SK-N-DZ (cell line): ENCODE measurements at places on chromosomes 3 and 15.
A peak's percentile ranks its signal among the peaks of the same experiment; 100 is the strongest.

GRCh38 chr15:74642734-74643664 lies 27.4 kb downstream of the CLK3 start:
- DNase-seq, result no peak

DNA sequence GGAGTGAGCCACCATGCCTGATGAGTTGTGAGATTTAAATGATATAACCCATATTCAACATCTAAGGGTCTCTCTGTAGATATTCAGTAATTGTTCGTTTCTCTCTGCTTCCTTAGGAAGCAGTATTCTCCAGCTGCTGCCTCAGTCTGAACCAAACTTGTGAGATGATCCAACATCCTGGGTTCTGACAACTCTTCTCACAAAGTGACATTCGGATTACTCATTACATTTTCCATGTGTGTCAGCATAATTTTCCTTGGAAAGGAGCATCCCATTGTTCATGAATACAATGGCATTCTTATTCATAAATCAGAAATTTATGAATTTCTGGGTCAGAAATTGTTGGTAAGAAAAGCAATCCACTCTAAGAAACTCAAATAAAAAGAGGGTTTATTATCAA lies 15.0 kb upstream of the SEC22A start:
- no peak for DNase-seq

DNA sequence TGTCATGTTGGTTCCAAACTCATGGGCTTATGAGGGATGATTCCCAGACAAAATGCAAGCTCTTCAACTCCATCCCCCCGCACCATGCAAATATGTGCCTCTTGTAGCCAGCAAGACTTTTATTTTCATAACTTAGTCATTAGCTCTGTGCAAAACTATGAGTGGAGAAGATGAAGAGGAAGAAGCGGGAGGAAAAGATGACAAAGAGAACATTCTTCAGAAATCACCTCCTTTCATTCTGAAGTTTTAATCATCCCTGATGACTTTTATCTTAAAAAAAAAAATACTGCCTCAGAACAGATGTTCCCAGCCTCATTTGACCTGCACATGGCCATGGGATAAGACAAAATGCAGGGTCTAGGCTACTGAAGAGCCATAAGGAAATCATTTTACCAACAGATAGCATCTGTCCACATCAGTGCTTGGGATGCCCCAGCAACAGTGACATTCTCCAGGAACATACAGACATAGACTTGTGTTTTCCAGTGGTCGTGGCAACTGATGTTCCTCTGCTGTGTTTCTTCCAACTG lies 145.5 kb downstream of the WNT5A start:
- DNase-seq, result peak; percentile 90

DNA sequence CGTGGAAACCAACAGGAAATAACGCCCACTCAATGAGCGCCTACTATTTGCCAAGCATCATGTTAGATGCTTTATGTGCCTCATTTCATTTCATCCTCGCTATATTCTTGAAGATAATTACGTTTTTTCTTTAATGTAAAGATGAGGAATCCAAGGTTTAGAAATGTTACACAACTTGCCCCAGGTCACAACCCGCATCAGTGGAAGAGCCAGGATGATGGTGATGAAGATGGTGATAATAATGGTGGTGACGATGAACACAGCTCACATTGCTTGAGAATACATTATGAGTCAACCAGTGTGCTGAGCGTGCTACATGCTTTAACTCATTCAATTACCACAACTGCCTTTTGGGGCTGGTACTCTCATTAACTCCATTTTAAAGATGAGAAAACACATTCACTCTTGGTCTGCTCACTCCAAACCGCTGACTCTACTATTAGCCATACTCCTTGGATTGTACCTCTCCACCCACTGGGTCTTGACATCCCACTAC lies 21.5 kb upstream of the MYO1E start:
- no peak for DNase-seq

DNA sequence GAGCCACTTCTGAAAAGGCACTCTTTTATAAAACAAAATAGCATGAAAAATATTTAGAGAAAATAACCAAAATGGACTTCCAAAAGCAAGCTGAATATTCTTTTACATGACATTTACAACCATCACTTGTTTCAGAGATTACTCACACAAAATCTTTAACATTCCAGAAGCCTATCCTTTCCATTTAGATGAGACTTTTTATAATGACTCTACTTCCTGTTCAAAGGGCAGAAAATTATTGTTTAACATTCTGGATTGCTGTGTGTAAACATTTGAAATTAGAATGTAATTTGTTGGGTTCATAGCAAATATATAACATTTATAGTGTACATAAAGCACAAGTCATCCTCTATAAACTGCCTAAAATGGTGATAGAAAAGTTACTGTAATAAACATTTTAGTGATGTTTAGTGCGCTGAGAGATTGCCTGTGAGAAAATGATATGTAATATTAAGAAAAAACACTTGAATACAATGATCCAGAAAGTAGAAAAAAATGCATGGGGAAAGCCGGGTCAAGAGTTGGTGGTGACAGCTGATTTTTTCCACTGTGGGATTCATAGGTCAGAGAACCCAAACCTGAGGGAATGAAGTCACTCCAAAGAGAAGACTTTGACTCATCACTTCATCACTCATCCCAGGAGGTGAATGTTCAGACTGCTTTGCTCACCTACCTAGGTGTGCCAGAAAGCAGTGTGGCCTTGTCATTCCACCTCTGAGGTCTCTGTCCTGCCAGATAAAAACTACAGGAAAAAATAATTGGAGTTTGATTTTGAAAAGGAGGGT lies 305.8 kb downstream of the ARPP21 start:
- DNase-seq, result no peak

DNA sequence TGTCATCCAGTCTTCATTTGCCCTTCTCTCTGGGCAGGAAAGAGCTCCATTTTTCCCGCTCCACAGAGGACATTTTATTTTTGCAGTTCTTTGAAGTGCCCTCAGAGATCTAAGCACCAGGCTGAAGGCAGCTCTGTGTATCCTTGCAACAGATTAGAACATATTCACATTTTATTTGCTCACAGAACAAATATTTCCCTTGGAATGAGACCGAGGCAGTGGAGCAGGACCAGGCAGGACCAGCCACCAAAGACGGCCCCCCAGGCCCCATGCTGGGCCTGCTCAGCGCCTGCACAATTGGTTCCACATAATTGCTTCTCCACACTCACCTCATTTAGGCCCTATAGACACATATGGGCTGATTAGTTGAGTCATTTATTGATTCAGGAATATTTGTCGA lies 15.7 kb upstream of the ETV5 start:
- no peak for DNase-seq

DNA sequence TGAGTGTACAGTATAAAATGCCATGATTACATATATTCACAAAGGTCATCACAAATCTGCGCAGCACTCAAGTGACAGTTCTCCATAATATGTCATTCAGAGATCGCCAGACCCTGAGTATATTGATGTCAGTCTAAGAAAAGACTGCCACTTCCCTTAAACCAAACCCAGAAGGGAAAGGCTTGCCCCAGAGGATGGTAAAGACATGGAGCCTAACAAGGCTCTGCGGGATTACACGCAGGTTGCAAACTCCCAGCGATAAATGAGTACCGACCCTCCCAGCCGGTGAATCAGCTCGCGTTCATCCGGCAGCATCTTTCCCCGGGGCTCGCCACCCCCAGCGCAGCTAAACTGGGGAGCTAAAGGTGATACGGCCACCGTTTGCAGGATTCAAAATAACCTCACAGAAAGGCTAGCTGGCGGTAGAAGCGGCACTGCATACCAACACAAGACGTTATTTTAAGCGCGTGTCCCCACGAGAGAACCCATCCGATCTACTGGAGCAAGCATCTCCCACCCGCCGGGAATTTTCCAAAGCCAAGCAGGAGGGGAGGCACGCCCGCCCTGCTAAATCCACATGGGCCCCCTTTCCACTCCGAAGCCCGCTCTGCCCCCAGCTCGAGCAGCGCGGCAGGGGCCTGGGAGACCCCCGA lies 643 bp downstream of the MYO5A start:
- DNase-seq, result peak; percentile 30

DNA sequence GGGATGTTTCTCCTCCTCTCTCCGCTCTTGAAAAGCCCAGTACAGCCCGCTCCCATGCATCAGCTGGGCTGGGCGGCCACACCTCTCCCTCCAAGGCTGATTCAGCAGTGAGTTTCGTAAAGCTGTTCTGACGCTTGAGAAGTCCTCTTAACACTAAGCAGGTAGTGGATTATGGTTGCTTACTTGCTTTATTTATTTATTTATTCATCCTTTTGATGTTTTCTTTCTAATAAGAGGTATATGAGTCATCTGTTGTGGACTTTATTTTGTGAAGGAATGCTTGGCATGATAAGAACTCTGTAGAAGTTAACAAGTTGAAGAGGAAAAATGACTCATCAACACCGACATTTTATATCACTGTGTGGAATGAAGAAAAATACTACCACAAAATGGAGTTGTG lies 285.0 kb downstream of the SQOR start:
- DNase-seq, result no peak

DNA sequence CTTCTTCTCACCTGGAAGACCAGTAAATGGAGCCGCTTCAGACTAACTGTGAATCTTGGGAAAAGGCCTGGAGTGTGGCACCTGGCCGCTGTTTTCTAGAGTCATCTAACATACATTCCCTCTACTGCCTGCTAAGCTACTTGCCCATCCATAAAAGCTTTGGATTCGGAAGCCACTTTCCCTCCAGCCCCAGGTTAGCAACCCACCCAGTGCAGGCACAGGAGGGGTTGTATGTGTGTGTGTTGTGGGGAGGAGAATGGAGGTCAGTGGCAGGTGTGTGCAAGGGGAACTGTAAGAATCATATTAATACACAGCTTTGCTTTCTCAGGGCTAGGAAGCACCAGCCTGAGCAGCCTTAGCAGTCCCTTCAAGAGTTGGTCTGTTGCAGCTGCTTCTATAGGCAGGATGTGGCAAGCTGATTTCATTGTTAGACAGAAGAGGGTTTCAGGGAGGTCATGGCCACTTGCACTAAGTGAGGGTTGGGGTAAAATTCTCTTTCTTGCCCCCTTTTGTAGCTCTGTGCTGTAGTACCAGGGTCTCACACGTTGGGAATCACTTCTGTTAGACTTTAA lies 8.9 kb downstream of the NSUN3 start:
- DNase-seq, result no peak

DNA sequence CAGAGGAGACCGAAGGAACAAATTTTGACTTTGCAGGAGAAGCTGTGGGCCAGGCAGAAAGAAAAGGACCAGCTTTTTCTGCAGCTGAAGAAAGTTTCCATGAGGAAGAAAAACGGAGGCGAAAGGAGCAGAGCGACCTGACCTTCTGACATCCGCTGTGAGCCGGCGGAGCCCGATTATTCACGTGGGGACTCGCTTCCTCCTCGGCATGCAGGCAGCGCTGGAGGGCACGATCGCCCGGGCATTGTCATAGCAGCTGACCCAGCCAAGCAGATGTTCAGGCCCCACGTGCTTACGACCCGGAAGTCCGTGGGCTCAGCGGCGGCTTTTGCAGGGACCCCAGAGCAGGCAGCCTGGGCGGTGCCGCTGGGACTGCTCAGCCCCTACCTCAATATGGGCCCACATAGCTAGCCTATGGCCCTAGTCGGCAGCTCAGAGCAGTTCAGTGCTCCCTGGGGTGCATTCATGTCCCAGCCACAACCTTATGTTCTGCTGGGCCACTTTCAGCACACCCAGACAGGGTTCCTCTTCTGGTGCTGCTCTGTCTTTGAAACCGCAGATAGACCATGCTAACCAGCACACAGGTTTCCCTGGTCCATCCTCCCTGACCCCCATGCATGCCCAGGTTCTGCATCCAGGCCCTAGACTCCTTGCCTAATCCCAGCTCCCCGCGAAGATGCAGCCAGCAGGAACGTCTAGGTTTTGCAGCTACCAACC lies 10.5 kb upstream of the EIF4A2 start:
- peak; percentile 74 for DNase-seq

GRCh38 chr3:129383292-129383860 lies 45.1 kb downstream of the EFCAB12 start:
- peak; percentile 77 for DNase-seq

GRCh38 chr3:139547666-139548065 lies 8.1 kb upstream of the RBP1 start:
- no peak for DNase-seq

GRCh38 chr15:35545316-35545823 lies 595 bp downstream of the DPH6 start:
- DNase-seq, result peak; percentile 78

DNA sequence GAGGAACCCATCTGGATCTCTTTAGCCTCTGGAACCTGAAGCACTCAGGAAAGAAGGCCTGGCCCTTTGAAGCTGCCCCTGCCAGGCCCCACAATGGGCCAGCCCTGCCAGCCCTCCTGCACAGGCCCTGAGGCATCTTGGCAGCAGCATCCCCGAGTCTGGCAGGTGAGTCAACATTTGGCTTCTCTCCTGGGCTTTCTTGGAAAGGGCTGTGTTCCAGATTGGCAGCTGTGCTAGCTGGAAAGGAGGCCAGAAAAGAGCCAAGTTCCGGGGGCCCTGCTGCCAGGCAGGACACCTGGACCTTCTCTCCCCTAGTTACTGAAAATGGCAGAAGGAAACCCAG lies 187.2 kb downstream of the SHQ1 start:
- no peak for DNase-seq

DNA sequence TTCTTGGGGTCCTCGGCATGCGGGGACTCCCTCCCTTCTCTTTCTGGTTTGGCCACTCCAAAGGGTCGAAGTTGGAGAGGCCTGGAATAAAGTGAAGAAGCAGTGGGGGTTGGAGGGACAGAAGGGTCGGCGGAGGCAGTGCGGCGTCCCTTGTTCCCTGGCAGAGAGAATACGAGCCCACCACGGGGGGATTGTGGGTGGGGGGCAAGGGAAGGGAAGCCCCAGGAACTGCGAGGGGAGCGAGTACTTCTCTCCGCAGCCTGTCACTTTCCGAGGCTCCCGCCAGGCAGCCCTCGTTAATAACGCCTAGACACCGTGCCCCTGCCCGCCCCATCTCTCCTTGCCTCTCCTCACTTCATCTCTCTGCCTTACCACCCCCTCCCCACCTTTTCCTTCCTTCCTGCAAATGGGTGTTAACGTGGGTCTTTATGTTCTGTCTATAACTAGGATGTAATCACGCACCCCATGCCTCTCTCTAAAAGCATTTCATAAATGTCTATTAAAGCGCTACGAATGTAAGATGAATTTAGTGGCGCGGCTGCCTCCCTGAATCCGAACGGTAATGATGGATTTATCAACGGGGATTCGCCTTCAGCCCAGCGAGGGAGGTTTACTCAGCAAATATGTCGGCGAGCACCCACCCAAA lies 13.7 kb downstream of the NR2F2 start:
- DNase-seq, result no peak

GRCh38 chr3:150443331-150443741 lies 35.2 kb downstream of the TSC22D2 start:
- DNase-seq, result no peak

- no peak for DNase-seq
Observed at GRCh38 chr15:36362509-36362915, 216.9 kb upstream of the CDIN1 start.
